Stimulated activated CD4-positive, alpha-beta T cell treated with anti-CD3 and anti-CD28 coated beads, Interleukin-12 subunit alpha, Interleukin-12 subunit beta, amount 100 ng/mL, for 48 hours (primary cell): ENCODE measurements at places on chromosomes 2 and 18.

- no peak for DNase-seq
These were observed 795.6 kb downstream of the CPS1 start for GRCh38 chr2:211351987-211352386.

DNA sequence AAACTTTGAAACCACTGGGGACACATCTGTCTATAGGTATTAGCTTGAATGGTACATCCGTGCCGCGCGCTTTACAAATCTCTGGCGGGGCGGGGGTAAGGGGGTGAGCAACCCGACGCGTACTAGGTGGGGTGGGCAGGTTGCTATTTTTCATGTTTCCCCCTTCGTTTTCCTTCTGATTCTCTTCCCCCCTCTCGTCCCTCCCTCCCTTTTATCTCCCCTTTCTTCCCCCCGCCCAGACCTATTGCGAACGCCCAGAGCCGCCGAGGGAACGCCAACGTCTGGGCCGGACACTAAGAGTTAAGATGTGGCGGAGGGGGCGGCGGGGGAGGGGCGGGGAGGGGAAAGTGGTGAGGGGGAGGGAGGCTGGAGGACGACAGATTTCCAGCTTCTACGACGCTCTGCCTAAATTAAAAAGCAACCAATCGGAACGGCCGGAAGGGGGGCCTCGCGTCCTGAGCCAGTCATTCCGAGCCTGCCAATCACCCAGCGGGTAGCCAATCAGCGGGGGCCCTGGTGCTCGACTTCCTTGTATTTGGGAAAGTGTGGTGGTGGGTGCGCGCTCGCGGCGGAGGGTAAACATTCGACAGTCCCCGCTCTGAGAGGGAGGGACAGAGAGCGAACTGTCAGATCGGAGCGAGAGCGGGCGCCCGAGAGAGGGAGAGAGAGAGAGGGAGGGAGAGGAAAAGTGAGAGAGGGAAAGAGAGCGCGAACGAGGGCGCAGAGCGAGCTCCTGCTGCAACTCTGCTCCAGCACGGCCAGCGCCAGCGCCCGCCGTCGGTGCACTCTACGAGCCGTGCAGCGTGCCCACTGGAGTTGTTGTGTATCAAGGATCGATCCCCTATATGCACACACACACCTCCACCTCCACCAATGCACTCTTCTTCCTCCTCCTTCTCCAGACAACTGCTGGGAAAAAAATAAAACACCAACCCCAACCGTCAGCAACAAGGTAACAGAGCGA lies at the start of gene POU3F3:
Gene POU3F3 (plus strand): TSS at position 582 of the 964 bp plus-strand sequence. CDS start 1,396 bp downstream, outside the sequence.
- no peak for DNase-seq

DNA sequence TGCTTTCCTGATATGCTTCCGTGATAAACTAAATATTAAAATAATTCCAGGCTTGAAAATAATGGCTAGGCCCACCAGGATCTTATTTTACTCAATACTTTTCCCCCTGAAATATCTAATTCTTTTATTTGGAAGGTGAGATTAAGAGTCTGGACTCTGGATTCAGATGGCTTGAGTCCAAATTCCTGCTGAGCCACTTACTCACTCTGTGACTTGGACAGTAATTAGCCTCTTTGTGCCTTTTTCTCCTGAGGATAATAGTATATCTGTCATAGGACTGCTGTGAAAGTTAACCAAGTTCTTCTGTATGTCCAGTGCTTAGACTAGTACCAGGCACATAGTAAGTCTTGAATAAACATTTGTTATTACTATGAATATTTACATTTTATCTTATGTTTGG lies 127.3 kb upstream of the ERBB4 start:
- no peak for DNase-seq

GRCh38 chr2:30122362-30122761 lies 24.4 kb upstream of the YPEL5 start:
- no peak for DNase-seq

DNA sequence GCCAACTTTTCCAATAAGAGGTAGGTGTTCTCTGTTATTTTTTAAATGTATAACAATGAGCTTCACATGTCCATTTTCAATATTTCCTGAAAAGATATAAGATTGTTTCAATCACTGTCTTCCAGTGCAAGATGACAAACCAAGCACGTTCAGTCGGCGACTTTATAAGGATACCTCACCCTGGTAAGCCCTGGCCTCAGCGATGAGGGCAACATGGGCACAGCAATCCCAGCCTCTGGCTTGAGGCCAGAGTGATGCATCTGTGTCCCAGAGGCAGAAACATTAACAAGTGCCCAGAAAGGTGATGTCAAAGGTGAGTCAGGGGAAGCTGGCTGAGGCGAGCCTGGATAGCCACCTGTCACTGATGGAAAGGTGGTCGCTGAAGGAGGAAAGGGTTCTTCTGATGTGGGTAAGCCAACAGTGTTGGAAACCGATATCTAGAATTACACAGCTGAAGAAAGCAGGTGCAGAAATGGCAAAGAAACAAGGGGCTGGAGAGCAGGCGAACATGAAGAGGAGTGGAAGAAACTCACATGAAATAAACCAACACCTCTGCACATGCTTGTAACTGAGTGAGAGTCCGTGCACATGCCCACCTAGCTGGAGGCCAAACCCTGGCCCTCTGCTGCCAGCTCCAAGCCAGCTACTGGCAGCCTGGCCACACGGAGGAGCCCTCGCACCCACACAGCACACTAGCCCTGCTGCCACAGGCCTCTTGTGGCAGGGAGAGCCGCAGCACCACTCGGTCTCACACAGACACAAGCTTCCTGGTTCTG lies 65.5 kb downstream of the FBXO15 start:
- peak; percentile 36 for DNase-seq

- no peak for DNase-seq
These were observed 210.7 kb downstream of the KLHL29 start for GRCh38 chr2:23595601-23596251.

- DNase-seq = no peak
These were observed 174.5 kb downstream of the MYCN start for GRCh38 chr2:16114836-16115235.

- DNase-seq = no peak
These were observed 28.6 kb downstream of the MARCO start for GRCh38 chr2:118970396-118971135.

GRCh38 chr2:160427629-160428404 lies 65.8 kb downstream of the RBMS1 start:
- no peak for DNase-seq

- DNase-seq = no peak
These were observed 3.7 kb downstream of the ALPG start for GRCh38 chr2:232410238-232410900.

DNA sequence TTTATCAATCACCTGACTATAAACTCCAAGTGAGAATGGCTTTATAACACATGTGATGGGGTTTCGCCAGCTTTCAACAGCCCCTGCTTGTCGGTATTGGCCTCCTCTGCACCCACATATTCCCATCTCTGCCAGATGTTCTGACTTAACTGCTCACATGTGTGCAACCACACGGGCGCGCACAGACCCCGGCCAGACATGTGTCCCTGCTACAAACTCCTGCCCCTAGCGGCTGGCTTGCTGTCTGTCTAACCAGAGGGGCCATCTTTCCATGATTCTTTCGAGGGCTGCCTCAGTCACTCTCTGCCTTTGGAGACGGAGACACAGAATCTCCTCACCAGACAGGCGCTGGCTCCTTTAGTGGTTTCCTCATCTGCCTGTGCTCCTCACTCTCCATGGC lies 15.3 kb downstream of the STON1 start:
- DNase-seq = no peak

DNA sequence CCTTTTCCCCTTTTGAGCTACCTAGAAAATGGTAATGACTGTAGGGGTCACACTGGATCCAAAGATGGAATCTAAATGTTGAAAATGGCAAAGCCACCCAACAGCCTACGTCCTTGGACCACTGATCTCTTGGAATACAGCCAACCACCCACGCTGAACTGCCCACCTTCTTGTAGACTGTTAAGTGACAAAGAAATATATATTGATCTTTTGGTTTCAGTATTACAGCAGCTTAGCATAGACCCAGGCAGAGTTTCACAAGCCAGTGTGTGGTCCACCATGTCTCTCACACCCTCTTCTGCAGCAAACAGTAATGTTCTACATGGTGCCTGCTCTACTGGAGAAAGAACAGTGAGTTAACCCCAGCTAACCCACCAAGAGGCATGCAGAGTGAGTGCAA lies 20.2 kb downstream of the CACNB4 start:
- DNase-seq = no peak

DNA sequence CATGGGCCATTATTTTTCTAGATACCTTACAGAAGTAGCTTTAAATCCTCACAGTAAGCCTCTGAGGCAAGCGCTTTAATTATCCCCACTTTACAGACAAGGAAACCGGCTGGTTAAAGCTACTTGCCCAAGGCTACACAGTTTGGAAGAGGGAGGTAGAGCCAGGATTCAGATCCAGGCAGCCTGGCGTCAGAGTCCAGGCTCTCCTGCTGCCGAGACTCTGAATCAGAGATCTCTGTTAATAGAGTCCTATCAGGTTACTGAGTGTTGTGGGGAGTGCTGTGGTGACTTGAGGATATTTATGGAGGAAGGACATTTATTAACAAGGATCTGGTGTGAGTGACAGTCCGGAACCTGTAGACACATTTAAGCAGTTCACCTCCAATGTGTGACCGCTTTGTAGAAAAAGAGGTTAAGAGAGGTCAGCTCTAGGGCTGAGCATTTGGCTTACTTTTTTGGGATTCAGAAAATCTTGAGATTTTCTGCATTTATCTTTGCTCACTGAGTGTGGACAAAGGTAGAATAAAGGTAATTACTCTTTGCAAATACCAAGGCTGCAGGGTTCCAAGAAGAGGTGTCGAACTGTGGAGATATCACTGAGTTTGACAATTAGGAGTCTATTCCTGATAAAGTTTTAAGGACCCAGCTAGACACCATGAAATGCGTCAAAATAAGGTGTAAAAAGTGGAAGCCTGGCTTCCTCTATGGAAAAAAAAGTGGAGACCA lies 1.6 kb upstream of the CEP192 start:
- no peak for DNase-seq

DNA sequence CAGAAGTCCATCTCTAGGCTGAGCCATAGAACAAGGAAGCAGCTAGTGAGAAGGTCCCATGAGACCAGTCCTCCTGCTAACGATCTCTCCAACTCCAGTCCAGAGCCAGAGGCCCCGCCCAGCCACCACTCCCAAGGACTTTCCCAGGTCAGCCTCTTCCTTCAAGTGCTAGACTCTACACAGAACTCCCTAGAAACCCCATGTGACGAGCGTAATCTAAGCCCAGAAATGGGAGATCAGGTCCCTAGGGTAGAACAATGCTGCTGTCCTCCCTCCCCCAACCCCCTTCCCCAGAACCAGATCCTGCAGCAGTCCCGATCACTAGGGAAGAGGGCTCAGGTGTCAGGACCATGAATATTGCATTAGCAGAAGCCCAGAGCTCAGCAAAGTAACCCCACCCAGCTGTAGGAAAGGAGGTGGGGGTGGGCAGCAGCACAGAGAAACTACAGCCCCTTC lies 6.9 kb downstream of the DCTN1 start:
- DNase-seq = no peak

- no peak for DNase-seq
These were observed 43.0 kb upstream of the EHBP1 start for GRCh38 chr2:62662554-62662953.

- DNase-seq = no peak
These were observed 8.6 kb downstream of the DNAJB2 start for GRCh38 chr2:219287580-219288265.

GRCh38 chr2:156476850-156477206 lies 40.6 kb downstream of the GPD2 start:
- peak; percentile 2 for DNase-seq

- no peak for DNase-seq
These were observed 4.8 kb downstream of the SOX11 start for GRCh38 chr2:5696945-5697521.

DNA sequence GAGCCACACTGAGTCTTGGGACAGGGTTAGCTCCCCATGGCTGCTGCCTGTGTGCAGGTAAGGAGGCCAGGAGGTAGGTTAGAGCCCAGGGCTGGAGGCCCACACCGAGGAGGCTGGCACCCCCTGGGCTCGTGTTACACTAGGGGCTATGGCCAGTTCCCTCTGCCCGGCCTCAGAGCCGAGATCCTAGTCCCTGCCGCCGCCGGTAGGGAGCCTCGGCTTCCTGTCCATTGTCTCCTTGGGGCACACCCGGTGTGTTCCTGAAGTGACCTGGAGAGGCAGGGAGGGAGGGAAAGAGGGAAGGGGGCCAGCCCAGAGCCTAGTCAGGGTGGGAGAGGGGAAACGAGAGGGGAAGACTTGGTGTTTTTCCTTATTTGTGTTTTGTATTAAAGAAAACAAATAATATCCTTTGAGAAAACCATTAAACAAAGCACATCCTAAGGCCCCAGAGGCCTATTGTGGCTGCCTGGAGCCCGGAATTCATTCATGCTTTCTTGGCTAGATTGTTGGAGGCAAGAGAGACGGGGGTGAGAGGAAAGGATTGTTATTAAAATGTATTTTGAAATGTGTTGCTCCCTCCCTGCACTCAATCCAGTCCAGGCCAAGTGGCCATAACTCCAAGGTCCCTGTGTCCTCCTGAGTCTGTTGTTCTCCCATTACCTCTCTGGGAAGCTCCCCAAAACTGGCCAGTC lies 170.7 kb downstream of the CTIF start:
- no peak for DNase-seq

GRCh38 chr2:209685963-209686362 lies 85.7 kb upstream of the UNC80 start:
- DNase-seq = no peak

GRCh38 chr2:193382583-193382982 lies 1187.8 kb upstream of the TMEFF2 start:
- DNase-seq = no peak

DNA sequence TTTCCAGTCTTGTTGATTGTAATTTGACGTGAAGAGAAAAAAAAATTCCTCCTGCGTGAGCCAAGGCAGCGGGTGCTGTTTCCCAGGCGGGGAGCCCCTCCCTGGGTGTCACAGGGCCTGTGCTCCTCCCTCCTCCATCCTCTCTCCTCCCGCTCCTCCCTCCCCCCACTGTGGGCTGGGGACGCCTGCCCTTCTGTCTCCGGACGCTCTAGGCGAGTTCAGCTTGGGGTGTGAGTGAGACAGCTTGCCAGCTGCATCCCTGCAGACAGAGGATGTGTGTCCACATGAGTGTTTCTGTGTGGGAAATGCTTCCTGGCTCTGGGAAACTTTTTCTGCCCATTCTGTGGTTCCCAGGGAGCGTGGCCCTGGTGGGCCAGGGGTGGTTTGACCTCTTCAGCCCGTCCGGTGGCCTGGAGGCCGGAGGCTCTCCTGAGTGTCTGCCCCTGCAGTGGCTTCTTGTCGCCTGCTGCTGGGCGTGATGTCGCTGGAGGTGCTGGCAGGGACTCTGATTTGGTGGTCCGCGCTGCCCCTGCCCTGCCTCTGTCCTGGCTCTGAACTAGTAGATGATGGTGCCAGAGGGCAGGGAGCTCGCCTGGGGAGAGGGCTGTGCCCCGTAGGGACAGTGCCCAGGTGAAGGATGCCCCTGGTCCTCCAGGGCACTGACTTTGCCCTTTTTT lies 96.4 kb downstream of the USP40 start:
- DNase-seq = no peak
